ENCODE measurements at places on chromosomes 5 and 9.
A peak's percentile ranks its signal among the peaks of the same experiment; 100 is the strongest.

DNA sequence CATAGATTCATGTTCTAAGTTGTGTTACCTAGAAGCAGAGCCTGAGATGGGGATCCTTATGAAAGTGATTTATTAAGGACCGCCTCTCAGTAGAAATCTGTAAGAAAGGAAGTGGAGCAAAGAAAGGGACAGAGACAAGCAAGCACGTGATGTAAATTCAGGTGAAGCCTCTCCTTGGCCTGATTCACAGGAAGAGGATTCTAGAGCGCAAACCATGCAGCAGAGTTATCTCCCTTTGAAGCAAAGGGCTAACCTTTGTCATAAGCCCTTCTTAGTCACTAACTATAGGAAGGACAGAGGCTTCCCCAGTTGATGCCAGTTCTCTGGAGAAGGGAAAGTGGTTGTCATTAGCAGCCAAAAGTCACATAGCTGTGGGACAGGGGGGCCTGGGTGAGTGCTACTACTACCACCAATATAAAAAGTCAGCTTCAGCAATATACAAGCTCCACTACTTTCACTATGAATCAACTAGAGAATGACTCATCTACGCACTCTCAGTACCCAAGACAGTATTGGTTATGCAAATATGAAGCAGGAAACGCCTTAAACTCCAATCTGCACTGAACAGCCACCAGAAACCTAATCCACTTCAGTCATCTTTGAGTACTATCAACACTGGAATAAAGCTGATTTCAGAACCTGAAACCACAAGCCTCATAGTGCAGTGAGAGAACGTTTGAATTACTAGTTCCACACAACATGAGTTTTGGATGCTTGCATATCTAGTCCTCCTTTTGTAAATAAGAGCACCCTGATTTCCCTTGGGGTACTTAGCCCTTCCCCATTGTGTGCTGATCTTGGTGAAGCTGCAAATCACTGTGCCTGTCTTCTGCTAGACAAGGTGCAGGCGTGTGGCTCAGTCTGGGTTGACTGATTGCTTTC, 162.7 kb downstream of the ZNF608 start:
- peak; percentile 68 for DNase-seq

- peak; percentile 6 for DNase-seq
These were observed 72.7 kb downstream of the ZFAND5 start for GRCh38 chr9:72292256-72292682.

DNA sequence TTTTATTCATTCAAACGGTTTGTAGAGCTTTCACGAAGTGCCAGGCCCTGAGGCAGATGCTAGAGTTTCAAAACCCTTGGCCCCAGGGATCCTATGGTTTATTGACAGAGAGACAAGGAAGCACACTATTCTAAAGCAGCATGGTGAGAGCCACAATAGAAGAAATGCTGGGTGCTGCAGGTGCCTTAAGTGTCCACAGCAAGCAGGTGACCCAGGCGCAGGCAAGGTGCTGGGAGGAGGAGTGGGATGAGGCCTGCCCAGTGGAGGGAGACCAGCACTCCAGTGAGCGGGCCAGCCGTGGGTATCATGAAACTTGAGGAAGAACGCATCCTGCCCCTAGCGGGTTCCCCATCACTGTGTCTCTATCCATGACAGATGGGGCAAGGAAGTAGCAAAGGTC, 71.0 kb downstream of the OSMR start:
- peak; percentile 46 for DNase-seq

DNA sequence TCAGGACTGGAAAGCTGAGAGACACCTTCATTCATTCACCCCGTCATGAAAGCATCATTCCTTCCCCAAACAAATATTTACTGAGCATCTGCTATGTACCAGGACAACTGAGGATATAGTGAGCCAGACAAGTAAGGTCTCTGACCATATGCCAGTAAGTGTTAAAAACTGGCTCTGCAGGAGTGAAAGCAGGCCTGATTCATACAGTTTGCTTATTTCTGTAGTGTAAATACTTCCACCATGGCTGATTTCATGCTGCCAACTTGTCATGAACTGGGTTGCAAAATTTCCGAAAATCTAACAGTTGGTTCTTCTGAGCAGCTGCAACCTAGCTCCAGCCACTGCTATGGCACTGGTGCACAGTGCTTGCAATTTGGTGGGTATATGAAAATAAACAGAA, 68.1 kb downstream of the YIPF5 start:
- no peak for DNase-seq

- no peak for DNase-seq
These were observed 58.5 kb downstream of the PDE6A start for GRCh38 chr5:149886060-149886459.

GRCh38 chr5:67366691-67367395, 170.2 kb upstream of the CD180 start:
- no peak for DNase-seq

DNA sequence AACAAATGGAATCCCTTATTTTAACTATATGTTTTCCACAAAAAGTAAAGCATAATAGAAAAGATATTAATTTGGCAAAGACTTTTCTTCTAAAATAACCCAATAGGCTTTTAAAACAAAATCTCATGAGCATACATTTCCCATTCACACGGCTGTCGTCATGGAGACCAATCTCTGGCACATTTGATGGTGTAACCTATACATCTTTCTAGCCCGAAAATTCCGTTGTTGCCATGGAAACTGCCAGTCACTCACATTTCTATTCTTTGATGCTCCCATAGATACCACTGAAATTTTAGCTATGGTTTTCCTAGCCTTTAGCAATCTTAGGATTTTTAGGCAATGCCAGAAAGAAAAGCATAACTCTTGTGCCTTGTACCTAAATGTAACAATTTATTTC, 262.9 kb upstream of the TRPM3 start:
- DNase-seq: peak; percentile 82

DNA sequence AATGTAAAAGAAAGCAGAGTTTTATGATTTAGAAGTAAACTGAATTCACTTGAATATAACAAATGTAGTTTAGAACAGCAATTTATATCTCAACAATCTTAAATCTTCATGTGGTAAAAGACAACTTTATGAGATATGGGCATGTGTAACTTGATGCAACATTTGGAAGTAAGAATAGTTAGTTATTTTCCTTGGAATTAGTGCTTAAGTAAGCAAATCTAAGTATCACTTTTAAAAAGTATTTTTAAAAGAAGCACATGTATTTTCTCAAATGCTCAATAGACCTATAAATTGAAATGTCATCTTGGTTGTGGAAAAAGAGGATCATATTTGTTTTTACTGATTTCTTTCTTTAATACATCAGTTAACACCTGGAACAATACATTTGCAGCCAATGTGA, 340.3 kb upstream of the CDH6 start:
- DNase-seq: no peak

GRCh38 chr9:37639109-37639762, 11.5 kb upstream of the FRMPD1 start:
- DNase-seq: no peak

- no peak for DNase-seq
These were observed 12.5 kb upstream of the ZSWIM6 start for GRCh38 chr5:61319388-61320146.

DNA sequence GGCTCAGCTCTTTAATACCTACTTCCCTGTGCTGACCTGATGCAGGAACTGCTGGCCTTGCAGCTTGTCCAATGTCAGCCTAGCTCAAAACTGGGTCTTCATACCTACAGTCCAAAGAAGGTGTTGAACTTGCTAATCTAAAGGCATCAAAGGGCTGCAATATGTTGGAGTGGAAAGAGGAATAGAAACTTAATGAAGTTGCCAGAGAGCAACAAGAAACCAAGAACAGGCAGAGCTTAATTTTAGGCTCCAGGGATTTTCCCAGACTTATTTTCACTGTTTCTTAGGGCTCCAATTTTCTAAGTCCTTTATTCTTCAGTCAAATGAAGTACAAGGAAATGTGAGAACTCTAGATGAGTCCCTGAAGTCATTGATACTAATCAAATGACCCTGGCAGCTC, 17.6 kb upstream of the ERCC6L2 start:
- DNase-seq: no peak

DNA sequence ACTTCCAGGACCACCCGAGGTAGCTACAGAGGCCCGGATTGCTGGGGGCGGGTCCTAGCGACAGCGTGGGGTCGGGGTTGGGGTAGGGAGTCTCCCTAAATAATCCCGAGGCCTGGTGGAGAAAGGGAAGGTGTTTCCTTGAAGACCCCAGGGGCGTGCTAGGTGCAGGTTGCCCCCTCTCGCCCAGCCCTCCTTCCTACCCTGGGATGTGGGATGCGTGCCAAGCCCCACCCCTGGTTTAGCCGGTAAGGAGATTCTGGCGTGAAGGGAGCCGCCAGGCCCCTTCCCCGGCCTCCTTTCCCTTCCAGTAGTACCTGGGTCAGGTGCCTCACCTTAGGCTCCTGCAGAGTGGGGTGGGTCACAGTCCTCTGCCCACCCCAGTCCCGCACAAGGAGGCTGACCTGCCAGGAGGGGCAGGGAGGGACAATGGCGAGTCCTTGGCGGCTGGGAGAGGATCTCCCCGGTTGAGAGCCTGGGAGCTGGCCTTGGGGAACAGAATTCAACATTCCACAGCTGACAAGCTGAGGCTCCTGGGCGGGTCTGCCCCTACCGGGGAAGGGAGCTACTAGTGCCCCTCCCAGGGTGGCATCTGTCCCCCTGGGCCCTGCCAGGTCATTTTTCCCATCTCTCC, 674 bp downstream of the TSPAN17 start:
- no peak for DNase-seq

GRCh38 chr5:1190837-1191239, 10.6 kb upstream of the SLC6A19 start:
- no peak for DNase-seq

- no peak for DNase-seq
These were observed 13.5 kb upstream of the NDFIP1 start for GRCh38 chr5:142095035-142095434.
